T-cell (primary cell): ENCODE measurements at places on chromosomes 7 and 10.

DNA sequence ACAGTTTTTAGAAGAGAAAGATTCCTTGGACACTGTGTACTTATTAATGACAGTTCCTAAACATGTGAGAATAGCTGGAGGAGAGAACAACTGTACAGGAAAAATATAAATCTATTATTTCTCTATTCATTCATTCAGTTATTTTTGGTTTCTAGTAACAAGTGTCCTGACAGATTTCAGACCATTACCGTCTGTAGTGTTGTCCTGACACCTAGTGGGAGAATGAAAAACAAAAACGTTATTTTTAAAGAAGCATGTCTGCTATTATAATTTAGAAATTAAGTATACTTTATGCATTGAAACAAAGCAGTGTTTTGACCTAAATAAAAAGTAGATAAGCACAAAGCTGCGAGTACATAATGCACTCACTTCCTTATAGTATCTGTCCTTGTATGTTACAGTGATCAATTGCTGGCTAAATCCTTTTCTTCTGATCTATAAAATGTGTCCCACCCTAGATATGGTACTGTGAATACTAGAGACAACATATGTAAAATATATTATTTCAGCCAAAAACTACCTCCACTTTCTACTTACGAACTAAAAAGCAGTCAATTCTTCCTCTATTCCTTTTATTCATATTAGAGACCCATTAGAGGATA lies 575.6 kb downstream of the ARL4A start:
- H3K36me3 ChIP-seq: no peaks in the 10 kb centered on the region
- H3K4me3 ChIP-seq: no peak overlapping the region
- no peak for DNase-seq
- peaks cover 4% of the 10 kb centered on the region for H3K27me3 ChIP-seq

GRCh38 chr10:5233324-5233723 lies 36.7 kb downstream of the AKR1C4 start:
- no peak overlapping the region for H3K4me3 ChIP-seq
- H3K27me3 ChIP-seq: no peaks in the 10 kb centered on the region
- H3K27ac ChIP-seq: no peak overlapping the region
- no peaks in the 10 kb centered on the region for H3K36me3 ChIP-seq

DNA sequence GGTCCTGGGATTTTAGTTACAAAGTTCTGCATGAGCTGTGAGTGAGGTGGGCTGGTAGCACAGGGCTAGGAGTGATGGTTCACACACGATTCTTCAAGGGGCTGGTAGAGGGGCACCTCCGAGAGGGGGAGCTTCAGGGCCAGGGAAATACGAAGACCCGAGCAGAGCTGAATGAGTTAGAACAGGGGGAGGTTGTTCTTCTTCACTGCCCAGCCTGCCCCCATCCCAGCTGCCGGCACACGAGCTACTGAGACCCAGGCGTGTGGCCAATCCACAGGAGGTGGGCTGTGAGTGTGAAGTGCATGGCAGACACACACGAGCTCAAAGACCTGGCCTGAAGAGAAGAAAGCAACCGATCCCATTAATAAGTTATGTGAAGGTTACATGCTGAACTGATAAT lies 256.2 kb upstream of the ZNF32 start:
- no peak overlapping the region for H3K4me3 ChIP-seq
- H3K36me3 ChIP-seq: no peaks in the 10 kb centered on the region
- peaks cover 37% of the 10 kb centered on the region for H3K27me3 ChIP-seq

DNA sequence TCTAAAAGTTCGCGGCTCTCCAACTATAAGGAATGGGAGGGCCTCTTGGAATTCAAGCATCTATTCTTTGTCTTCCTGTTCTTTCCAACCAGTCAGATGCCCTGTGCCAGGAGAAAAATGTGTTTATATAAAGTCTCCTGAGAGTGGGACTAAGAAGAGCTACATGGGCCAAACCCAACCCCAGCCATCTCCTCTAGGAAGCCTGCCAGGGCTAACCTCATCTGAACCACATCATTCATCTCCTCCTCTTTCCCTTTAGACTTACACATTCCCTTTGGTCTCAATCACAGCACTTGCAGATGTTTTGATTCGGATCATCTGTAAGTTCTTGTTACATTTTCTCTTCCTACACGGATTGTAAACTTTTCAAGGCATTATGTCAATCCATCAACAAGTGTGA lies 62.6 kb downstream of the DOCK4 start:
- no peak overlapping the region for H3K4me3 ChIP-seq
- H3K27ac ChIP-seq: no peak overlapping the region
- no peaks in the 10 kb centered on the region for H3K36me3 ChIP-seq

DNA sequence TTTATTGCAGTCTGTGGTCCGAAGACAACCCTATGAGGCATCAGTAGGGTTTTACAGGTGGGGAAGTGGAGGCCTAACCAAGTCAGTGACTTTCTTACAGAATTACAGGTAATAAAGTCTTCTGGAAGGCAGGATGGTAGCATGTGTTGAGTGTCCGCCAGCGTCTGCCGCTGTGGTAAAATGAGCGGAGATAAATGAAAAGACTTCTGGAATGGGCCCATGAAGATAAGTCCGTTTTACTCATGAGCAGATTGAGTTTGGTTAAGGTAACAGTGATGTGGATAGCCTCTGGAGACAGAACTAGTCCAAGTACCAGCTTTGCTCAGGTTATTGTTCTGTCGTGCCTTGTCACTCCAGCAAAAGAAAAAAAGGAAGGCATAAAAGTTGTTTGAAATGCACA lies 966 bp downstream of the FBH1 start:
- H3K27me3 ChIP-seq: no peaks in the 10 kb centered on the region
- H3K4me1 ChIP-seq: peaks cover 40% of the 10 kb centered on the region
- peaks cover 4% of the 10 kb centered on the region for H3K36me3 ChIP-seq
- no peak overlapping the region for H3K4me3 ChIP-seq
- DNase-seq: no peak

DNA sequence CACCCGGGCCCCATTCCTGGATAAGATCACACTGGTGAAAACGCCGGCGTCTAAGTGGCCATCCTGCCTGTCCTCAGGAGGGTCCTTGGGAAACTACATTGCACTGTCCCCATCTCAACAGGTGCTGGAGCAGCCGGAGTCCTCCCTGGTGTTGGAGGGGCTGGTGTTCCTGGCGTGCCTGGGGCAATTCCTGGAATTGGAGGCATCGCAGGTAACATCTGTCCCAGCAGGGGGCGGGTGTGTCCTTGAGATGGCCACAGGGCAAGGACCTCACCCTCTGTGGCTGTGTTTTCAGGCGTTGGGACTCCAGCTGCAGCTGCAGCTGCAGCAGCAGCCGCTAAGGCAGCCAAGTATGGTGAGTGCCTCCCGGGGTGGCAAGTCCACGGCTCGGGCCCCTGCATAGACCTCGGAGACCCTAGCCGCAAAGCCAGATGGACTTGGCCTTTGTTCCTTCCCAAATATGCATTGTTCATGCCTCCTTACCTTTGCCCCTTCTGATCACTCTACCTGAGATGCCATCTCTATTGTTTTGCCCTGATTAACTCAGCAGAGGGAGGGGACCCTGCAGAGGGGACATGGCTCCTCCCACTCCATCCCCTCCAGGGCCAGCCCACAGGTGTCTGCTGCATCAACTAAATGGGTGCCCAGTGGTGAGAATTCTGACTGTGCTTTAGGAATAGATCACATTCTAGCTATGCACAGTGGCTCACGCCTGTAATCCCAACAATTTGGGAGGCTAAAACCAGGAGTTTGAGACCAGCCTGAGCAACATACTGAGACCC lies 23.8 kb downstream of the ELN start:
- H3K36me3 ChIP-seq: no peaks in the 10 kb centered on the region
- peaks cover 18% of the 10 kb centered on the region for H3K27me3 ChIP-seq
- no peak overlapping the region for H3K27ac ChIP-seq
- H3K4me3 ChIP-seq: no peak overlapping the region
- DNase-seq: no peak
- H3K4me1 ChIP-seq: no peaks in the 10 kb centered on the region

GRCh38 chr7:87506246-87507180 lies 31.0 kb upstream of the ABCB4 start:
- H3K27ac ChIP-seq: no peak overlapping the region
- H3K4me3 ChIP-seq: no peak overlapping the region
- no peaks in the 10 kb centered on the region for H3K4me1 ChIP-seq
- no peaks in the 10 kb centered on the region for H3K27me3 ChIP-seq

GRCh38 chr10:74096777-74097176 lies 53.9 kb downstream of the AP3M1 start:
- H3K36me3 ChIP-seq: peaks cover 72% of the 10 kb centered on the region
- no peaks in the 10 kb centered on the region for H3K27me3 ChIP-seq
- no peak overlapping the region for H3K4me3 ChIP-seq
- H3K27ac ChIP-seq: no peak overlapping the region
- H3K4me1 ChIP-seq: no peaks in the 10 kb centered on the region

DNA sequence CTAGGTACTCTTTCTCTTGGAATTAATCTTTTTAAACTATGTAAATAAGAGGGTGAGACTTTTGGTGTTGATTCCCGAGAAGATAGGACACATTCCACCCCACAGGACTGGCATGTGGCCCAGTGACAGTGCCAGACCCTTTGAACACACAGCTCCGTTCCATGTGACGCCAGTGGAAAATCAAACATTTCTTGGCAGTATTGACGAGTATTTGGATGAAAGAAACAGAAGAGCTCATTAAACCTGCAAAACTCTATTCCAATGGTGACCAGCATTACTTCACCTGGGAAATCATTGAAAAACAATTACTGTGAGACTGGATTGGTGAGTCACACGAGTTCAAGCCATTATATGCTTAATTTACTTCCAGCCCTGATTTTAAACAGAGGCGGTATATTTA lies 25.8 kb downstream of the AKR1E2 start:
- H3K4me3 ChIP-seq: no peak overlapping the region
- DNase-seq: no peak
- peaks cover 4% of the 10 kb centered on the region for H3K36me3 ChIP-seq
- H3K27ac ChIP-seq: no peak overlapping the region
- H3K4me1 ChIP-seq: no peaks in the 10 kb centered on the region

DNA sequence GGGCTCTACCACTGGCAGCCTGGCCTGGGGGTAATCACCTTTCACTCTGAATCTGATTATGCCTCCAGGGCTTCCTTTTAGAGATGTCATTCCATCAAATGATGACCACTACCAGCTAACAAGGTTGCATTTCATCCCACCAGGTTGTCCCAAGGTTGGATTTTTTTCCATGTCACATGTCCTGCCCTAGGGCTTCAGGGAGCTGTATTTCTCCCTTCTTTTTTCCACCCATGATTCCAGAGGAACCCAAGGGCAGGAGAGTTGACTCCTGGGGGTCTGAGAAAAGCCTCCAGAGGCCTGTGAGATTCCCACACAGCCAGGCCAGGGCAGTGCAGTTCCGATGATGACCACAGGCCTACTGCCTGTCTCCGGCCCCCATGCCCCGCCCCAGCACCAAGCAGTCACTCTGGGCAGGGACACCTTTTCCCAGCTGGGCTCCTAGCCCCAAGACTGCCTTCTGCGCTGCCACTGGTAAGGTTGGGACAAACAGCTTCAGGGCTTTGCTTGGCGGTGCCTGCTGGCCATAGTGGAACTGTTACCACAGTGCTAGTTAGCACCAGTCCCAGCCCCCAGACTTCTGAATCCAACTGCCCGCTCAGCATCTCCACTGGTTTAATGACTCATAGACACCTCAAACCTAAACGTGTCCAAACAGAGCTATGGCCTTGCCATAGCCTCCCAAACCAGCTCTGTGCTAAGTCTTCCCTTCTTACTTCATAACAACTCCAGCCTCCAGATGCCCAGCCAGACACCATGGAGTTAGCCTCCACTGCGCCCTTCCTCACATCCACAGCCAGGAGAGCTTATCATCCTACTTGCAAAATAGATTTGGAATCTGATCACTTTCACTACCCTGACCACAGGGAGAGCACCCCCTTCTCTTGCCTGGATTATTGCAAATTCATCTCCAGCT lies 133.7 kb downstream of the ARHGAP22 start:
- H3K27me3 ChIP-seq: peaks cover 4% of the 10 kb centered on the region
- no peak overlapping the region for H3K4me3 ChIP-seq
- no peak overlapping the region for H3K27ac ChIP-seq
